ENCODE measurements at places on chromosomes 4 and X.

- DNase-seq: no peak
These were observed 52.8 kb upstream of the TEX13A start for GRCh38 chrX:105273326-105273725.

DNA sequence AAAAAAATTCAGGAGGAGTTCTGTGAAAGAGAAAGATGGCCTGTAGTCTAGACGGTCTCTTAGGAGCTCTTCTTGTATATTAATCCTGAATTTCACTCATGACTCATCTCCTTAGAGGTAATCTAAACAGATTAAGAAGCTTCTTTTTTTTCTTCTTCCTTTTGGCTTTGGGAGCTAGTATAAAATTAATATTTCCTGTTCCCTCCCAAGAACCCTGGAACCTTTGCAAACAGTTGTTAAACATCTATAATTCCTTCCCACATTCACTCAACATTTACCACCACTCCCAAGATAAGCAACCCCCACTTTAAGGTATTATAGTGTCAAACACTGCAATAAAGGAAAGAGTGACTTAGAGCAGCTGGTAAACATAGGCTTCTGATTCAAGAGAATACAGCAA is 146.4 kb upstream of the EDNRA start:
- DNase-seq: no peak

DNA sequence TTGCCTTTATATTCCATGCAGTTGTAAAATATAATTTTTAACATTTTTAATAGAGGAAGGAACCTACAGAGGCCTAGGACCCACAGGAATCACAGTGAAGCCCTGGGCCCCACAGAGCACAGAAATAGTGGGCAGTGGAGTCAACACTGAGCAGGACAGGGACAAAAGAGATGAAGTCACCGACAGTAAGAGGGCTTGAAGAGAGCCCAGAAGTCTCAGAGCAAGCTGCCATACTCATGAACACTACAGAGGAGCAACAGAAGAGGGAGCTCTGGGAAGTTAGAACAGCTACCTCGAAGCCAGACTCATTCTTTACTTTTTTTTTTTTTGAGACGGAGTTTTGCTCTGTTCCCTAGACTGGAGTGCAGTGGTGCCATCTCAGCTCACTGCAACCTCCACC is 149.3 kb upstream of the TENM3 start:
- DNase-seq: no peak

GRCh38 chr4:3372933-3373465 is 68.8 kb upstream of the HGFAC start:
- DNase-seq: no peak

- peak; percentile 64 for DNase-seq
These were observed 1.2 kb downstream of the MGST2 start for GRCh38 chr4:139666735-139667281.

DNA sequence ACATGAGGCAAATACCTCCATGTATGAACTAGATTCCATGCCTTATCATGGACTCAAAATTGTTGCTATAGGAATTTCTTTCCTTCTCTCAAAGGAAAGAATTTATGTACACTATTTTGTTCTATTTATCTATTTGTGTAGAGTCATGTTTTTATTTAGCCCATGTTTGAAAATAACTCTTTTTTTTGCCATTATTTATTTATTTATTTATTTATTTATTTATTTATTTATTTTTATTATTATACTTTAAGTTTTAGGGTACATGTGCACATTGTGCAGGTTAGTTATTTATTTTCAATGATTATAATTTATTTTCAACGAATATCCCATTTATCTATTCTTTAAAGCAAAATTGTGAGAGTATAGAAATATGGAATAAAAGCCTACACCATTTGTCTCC is 177.9 kb downstream of the MAGEE1 start:
- no peak for DNase-seq

All from NCI-H1092 treated with DMSO at 0.1 percent for 48 hours (cell line).